Esophagus mucosa (tissue), 1 donor: ENCODE measurements at places on chromosomes 3 and 15. TPM values are rescaled to one million over a fixed set of nuclear protein-coding genes. Genes with fewer than 3 reads are reported as not detected.

DNA sequence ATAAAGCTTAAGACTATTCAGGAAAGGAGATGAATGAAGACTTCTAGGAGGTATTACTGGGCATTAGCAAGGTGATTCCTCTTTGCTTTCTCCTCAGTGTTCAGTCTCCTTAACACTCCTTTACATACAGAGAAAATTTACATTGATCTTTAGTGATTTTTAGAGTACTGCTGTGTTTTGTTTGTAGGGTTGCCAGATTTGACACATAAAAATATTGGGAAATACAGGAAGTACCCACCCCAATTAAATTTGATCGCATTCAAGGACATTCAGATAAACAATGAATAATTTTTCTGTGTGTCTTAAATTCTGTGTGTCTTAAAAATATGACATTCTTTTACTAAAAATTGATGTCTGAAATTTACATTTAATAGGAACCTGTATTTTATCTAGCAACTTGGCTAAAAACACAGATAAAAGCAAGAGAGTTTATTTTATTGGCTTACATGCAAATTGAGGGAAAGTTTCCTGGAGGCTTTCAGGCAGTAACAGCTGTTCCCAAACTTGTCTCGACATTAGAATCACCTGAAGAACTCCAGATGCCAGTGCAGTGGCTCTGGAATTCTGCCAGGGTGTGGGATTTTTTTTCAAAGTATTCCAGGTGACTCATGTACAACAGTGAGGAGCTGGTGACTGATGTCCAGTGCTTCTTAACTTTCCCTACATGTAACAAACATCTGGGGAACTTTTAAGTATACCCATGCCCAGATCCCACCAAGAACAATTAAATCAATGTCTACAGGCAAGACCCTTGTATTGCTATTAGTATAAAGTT, 23.4 kb upstream of the PLOD2 start:
- peak; percentile 29 for ATAC-seq

The PRRT3 gene
- total RNA-seq = 0.56 TPM

DNA sequence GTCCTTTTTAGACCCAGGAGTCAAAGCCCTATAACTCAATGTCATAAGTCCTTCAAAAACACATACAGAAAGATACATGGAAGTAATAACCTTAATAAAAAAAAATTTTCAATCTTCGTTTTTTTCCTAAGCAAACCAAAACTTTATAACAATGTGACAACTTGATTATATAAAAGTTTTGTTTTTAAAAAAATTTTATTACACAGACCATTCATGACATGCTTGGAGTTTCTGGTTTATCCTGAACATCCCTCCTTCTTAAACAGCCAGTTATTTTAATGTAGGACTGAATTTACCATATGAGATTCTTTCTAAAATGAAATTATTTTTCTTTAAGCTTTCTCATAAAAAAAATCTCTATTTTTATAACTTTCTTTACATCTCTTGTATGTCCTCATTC, 30.7 kb downstream of the IQCF6 start:
- no peak for ATAC-seq

The FGF12 gene
- 0.72 TPM for total RNA-seq

- peak; percentile 25 for ATAC-seq
Measured at GRCh38 chr15:71691458-71692417, 118.6 kb upstream of the NR2E3 start.

DNA sequence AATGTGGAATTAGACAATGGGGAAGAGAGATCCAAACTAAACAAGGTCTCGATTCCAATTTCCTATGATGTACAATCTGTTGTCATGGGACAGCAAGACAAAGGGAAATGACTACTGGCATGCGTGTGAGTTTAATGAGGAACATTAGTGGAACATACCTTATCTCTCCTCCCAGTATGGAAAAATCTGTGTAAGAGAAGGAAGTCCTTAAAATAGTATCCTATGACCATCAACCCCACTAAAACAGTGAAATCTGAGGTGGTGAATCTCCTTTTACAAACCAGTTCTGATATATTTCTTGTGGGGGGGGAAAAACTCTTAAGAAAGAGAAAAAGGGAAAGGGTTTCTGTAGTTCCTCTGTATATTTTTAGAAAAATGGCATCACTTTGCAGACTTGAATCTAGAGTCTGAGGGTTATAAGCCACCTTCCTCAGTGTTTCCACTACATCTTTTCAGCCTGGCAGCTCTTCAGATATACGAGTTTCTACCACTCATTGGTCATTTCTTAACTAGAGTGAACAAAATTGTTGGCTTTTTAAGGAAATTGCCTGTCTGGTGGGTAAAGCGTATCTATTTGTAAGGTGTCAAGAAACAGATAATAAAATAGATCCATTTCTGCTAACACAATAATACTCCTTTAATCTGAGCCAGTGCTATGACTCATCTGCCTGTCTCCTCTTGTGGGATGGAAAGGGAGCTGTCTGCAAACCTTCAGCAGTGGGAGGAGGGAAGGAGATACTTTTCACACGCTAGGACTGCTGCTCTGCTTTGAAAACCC, 3.0 kb upstream of the TNFAIP8L3 start:
- ATAC-seq = peak; percentile 43

GRCh38 chr15:77296773-77297337, 123.0 kb downstream of the PEAK1 start:
- no peak for ATAC-seq

- ATAC-seq = no peak
Measured at GRCh38 chr3:178513546-178514380, 22.5 kb upstream of the KCNMB2 start.

- peak; percentile 97 for ATAC-seq
Measured at GRCh38 chr3:193335031-193335430, 43.5 kb downstream of the ATP13A5 start.

DNA sequence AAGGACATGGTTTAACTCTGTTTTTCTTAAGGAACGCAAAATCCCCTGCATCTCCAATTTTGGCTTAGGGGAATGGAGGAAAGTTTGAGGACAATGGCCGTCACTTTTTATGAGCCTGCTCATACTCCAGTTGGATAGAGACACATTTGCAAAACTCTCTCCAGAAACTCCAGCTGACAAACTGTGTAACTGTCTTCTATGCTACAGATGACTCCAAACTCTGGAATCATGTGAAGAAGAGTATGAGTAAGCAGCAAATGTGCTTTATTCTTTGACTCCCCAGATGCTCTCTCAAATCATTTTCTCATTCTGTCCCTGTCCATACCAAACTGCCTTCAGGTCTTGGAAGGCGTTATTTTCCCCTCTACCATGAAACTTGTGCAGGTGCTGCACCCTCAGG, 226.5 kb upstream of the GPR149 start:
- no peak for ATAC-seq

DNA sequence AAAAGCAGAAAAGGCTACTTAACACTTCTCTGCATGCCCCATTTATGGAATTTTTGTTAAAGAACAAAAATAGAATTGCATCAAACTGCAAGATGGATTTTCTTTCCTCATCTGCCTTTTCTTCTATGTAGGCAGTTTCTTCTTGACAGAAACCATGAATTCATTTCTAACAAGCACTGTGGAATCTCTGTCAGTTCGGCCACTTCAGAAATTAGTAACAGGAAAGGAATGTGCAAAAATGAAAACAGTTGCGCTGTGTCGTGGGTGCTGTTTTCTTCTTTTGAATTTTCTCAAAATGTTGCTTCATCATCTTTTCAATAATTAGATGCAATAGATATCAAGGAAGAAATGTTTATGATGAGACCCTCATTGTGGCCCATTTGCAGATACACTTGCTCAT, 151.6 kb downstream of the FOXB1 start:
- no peak for ATAC-seq

DNA sequence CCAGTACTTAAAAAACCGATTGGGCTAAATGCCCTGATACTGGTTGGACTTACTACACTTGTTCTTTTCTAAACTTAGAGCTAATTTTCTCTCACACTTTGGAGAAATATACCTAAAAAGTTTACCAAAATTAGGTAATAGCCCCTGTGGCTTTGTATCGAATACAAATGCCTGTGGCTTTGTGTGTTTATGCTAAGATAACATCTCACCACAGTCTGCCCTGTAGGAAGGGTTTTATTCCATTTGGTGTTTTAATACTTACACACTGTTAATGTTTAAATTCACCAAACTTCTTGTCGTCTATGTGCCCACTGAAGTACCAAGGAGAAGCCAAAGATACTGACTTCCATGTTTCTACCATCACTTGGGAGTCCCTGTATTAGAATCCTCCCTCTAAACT, 66.4 kb downstream of the BCHE start:
- no peak for ATAC-seq
